ENCODE measurements at places on chromosomes 6 and 20. TPM values are rescaled to one million over a fixed set of nuclear protein-coding genes. Genes with fewer than 3 reads are reported as not detected.
A peak's percentile ranks its signal among the peaks of the same experiment; 100 is the strongest.

The CAGE1 gene
- 0.03 TPM for polyA plus RNA-seq

- no peak for DNase-seq
- H3K4me1 ChIP-seq: no peaks in the 10 kb centered on the region
- no peaks in the 10 kb centered on the region for H3K36me3 ChIP-seq
- no peaks in the 10 kb centered on the region for H3K27me3 ChIP-seq
Measured at GRCh38 chr20:6490849-6491248, 276.6 kb upstream of the BMP2 start.

DNA sequence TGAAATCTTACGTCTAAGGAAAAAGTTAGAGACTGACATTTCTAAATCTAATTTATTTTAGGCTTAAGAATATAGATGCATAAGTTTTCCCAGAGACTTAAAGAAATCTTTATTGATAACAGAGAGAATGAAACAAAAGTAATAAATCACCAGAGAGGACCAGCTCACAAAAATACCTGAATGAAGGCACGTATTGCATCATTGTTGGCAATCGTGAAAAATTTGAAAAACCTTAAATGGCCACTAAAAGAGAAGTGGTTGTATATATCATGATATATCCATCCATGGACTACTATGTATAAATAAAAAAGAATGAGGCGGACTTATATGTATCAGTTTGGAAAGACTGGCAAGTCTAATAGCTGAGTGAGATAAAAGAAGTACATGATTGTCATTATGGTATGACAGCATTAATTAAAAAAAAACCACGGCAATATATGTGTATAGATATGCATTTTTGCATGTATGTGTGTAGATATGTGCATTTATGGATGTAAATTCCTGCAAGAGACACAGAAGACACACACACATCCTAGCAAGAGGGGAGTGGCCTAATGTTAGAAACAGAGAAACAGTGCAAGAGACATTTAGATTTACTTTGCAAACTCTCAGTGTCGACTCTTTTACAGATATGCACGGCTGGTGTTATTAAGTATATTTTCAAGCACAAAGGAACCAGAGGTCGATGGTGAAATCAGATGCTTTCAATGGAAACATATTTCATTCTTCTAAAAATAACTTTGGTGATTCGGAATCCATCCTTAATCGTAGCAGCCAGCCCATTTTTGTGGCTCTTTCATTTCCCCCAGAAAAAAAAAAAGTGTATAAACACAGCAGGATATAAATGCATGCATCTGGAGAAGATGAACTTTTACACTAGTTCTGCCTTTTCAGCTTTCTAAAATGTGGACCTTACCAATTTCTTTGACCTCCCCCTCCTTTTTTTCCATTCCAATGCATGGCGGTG lies 156.1 kb upstream of the SALL4 start:
- no peak for DNase-seq
- no peak overlapping the region for H3K27ac ChIP-seq
- no peaks in the 10 kb centered on the region for H3K27me3 ChIP-seq
- H3K36me3 ChIP-seq: no peaks in the 10 kb centered on the region
- H3K4me3 ChIP-seq: no peak overlapping the region

DNA sequence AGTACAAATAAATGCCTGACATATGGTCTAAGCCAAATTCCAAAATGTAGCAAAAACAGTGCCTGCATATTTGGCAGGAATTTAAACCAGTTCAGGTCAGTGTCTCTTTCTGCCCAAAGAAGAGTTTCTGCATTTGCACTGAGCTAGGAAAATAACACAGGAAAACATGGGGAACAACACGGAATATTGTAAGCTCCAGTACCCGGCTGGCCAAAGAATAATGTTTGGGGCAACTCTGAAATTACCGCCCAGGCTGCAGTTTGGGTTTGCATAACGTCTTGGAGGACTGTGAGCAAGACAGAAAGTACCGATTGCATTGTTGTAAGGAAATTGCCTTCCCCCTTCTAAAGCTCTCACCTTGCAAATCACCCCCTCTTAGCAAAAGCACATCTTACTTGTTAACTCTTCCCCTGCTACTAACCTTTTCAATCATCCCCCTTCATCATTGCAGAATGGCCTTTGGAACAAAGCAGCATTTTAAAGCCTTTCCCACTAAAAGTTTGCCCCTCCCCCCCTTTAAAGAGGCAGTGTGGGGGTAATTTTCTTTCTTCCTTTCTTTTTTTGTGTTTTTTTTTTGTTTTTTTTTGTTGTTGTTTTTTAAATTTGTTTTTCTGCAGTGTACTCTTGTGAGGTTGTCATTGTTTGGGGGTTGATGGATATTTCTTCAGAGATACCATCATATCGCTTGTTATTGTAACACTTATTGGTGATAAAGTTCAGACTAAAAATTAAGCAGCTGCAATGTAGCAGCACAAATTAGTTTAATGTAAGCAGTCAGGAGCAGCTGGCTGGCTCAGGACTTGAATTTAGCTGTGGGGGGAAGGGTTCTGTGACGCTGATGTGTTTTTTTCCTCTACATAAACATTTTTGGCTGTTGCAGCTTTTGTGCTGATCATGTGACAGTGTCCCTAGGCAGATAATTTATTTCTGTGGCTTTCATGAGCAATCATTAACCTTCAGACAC lies 100.0 kb upstream of the CITED2 start:
- peak; percentile 17 for DNase-seq
- no peaks in the 10 kb centered on the region for H3K36me3 ChIP-seq
- no peaks in the 10 kb centered on the region for H3K27me3 ChIP-seq
- H3K4me1 ChIP-seq: peaks cover 28% of the 10 kb centered on the region

- H3K4me3 ChIP-seq: no peak overlapping the region
- DNase-seq: no peak
- H3K4me1 ChIP-seq: no peaks in the 10 kb centered on the region
- H3K36me3 ChIP-seq: no peaks in the 10 kb centered on the region
- H3K27me3 ChIP-seq: no peaks in the 10 kb centered on the region
Measured at GRCh38 chr6:166412156-166412910, 29.6 kb upstream of the MPC1 start.

- DNase-seq: no peak
- H3K36me3 ChIP-seq: peaks cover 7% of the 10 kb centered on the region
- peaks cover 11% of the 10 kb centered on the region for H3K4me1 ChIP-seq
- no peak overlapping the region for H3K27ac ChIP-seq
Measured at GRCh38 chr6:411402-412145, 20.0 kb downstream of the IRF4 start.

DNA sequence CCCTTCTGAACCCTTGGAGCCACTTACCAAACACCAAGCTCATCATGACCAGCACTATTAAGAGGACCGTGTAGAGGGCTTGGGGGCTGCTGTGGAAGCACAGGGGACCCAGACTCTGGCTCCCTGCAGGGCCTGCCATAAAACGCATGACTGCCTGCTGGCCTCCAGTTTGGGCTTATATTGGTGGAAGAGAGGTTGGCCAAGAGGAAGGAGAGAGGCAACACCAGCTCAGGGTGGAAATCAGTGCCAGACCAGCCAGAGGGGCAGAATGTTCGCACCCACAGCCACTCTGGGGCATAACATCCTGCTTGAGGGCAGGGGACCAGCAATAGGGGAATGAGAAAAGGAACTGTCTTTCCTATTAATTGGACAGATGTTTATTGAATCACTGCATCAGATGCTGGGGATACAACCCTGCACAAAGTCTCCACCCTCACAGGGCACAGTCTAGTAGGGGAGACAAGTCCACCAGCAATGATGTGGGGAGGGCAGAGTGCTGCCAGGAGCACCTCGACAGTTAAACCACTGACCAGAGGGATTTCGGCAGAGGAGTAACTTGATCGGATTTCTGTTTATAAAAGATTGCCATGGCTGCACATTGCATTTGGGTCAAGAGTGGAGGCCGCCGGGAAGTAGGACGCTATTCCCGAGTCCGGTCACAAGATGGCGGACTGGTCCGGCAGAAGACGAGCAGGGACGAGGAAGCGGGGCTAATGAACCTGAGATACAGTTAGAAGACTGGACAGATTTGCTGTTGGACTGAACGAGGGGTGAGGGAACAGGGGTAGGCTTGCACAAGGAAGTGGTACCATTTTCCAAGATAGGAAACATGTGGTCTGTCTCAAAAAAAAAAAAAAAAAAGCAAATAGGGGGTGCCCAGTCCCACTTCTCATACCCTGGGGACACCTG lies at the start of gene LY6G5C:
Gene LY6G5C (minus strand): TSS at position 842 of the 909 bp plus-strand sequence. CDS start 694 bp downstream, at position 148.
- peak within 1 kb of the TSS; percentile 17 for H3K27ac ChIP-seq
- H3K4me3 ChIP-seq: peak within 1 kb of the TSS; percentile 76
- DNase-seq: peak; percentile 74
- peaks cover 26% of the 10 kb centered on the region for H3K4me1 ChIP-seq
- H3K27me3 ChIP-seq: no peaks in the 10 kb centered on the region
- H3K36me3 ChIP-seq: peaks cover 15% of the 10 kb centered on the region

- peaks cover 42% of the 10 kb centered on the region for H3K4me1 ChIP-seq
- no peak overlapping the region for H3K4me3 ChIP-seq
- H3K36me3 ChIP-seq: no peaks in the 10 kb centered on the region
- peaks cover 98% of the 10 kb centered on the region for H3K27me3 ChIP-seq
- no peak overlapping the region for H3K27ac ChIP-seq
Measured at GRCh38 chr6:75203721-75204120, 2.1 kb downstream of the COL12A1 start.

GRCh38 chr6:70380252-70380651 lies 33.1 kb upstream of the FAM135A start:
- no peaks in the 10 kb centered on the region for H3K4me1 ChIP-seq
- H3K27me3 ChIP-seq: no peaks in the 10 kb centered on the region
- H3K36me3 ChIP-seq: no peaks in the 10 kb centered on the region
- DNase-seq: no peak

Measured in CD14-positive monocyte (primary cell).